ENCODE measurements at places on chromosomes 3 and 15. TPM values are rescaled to one million over a fixed set of nuclear protein-coding genes. Genes with fewer than 3 reads are reported as not detected.

The PLAAT1 gene
- not detected for polyA plus RNA-seq

The LDHAL6B gene
- polyA plus RNA-seq, result 0.25 TPM

DNA sequence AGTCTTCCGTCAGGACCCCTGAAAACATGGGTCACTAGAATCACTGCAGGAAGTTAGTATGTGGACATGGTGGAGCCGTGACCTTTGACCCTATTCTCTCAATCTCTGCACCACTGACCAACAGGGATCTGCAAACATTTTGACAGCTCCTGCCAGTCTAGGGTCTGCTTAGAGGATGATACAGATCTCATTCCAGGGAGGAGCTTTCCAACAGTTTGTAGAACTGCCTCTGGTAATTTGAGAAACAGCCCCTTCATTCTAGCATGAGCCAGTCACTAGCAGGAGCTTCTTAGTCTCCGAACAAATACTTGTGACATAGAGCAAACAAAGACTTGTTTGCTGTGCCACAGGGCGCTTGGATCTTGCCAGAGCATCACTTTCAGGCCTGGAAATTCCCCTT, 270.3 kb upstream of the CFAP20DC start:
- H3K27me3 ChIP-seq, result no peaks in the 10 kb centered on the region
- DNase-seq, result no peak
- H3K27ac ChIP-seq, result no peak overlapping the region

- H3K27me3 ChIP-seq, result no peaks in the 10 kb centered on the region
- H3K4me3 ChIP-seq, result no peak overlapping the region
- H3K27ac ChIP-seq, result peak overlapping the region; percentile 68
Observed at GRCh38 chr15:22948056-22948455, 32.1 kb downstream of the CYFIP1 start.

- H3K4me1 ChIP-seq, result no peaks in the 10 kb centered on the region
- no peaks in the 10 kb centered on the region for H3K36me3 ChIP-seq
- H3K27ac ChIP-seq, result no peak overlapping the region
- H3K27me3 ChIP-seq, result no peaks in the 10 kb centered on the region
- H3K4me3 ChIP-seq, result no peak overlapping the region
Observed at GRCh38 chr3:173009410-173009809, 131.6 kb downstream of the SPATA16 start.

All from GM23248 (cell line).